Neural progenitor cell (in vitro differentiated cells): ENCODE measurements at places on chromosomes 13 and 19.

DNA sequence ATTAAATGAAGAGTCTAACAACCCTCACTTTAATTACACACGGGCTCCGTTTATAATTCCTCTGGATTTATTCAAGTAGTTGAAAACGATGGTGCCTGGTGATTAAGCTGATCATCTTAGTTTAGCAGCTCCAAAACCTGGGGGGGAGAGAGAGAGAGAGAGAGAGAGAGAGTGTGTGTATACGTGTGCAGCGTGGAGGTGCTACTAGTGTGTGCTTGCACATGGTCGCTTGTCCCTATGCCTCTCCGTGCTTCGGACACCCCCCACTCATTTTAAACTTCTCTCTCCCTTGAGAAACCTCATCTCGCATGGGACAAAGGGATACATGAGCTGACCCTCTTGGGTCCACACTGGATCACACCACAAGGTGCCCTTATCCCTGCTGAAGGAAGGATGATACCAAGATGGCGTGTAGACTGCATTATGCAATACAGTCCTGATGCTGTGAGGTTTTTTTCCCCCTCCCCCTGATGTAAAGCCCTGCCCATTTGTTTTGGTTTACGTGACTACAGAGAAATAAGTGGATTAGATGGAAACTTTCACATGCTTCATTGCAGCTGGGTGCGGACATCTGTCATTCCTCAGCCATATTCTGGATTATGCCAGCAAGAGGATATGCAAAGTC, 320.8 kb downstream of the ZNF536 start:
- no peak for DNase-seq

- no peak for DNase-seq
Observed at GRCh38 chr19:38020311-38020710, 113.3 kb downstream of the SIPA1L3 start.

GRCh38 chr13:58994077-58994476, 1169.7 kb downstream of the DIAPH3 start:
- DNase-seq = no peak

DNA sequence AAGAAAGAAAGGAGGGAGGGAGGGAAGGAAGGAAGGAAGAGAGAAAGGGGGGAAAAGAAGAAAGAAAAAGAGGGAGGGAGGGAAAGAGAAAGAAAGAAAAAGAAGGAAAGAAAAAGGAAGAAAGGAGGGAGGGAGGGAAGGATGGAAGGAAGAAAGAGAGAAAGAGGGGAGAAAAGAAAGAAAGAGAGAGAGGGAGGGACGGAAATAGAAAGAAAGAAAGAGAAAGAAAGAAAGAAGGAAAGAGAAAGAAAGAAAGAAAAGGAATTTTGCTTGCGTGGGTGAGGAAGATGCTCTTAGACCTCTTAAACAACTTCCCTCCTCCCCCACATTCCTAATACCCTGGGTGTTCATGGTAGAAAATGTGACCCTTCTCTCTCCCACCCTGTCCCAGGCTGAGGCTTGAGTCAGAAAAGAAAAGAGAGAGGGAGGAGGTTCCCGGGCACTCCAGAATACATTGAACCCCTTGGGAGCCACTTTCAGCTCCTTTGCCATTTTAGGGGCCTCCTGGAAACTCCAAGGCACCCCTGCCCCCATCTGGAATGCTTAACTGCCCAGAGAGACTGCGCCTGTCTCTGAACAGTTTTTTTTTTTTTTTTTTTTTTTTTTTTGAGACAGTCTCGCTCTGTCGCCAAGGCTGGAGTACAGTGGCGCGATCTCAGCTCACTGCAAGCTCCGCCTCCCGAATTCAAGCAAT, 9.2 kb upstream of the KANK3 start:
- peak; percentile 50 for DNase-seq

DNA sequence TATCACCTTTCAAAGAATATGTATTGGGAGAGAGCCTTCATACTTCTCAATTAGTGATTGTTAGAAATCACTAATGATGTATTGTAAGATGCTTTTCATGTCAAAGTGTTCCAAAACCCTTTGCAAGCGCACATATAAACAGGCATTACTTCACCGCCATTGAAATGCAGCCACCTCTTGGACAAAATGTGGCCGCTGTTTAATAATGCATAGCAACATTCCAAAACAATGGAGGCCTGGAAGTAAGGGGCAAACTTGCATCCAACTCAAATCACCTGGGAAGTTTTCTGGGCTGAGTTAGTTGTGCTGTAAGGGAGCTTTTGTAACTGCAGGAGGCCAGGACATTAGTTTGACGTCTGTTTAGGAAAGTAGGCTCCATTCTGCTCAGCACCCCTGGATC, 438.1 kb downstream of the FGF9 start:
- no peak for DNase-seq

DNA sequence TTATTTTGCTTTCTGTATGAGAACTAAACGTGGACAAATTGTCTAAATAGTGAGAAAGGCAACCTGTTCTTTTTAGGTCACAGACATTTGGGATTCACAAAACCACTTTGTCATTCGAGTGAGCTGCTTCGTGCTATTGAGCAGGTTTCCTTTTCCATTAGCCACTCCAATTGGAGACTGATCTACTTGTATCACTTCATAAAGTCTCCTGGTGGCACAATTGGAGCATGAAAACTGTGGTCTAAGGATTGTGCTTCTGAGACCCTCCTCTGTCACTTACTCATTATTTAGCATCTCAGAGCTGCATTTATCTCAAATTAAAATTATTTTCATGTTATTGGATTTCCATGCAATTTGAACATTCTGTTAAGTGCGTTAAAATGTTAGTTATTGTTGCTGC, 397.7 kb downstream of the TDRD3 start:
- no peak for DNase-seq

DNA sequence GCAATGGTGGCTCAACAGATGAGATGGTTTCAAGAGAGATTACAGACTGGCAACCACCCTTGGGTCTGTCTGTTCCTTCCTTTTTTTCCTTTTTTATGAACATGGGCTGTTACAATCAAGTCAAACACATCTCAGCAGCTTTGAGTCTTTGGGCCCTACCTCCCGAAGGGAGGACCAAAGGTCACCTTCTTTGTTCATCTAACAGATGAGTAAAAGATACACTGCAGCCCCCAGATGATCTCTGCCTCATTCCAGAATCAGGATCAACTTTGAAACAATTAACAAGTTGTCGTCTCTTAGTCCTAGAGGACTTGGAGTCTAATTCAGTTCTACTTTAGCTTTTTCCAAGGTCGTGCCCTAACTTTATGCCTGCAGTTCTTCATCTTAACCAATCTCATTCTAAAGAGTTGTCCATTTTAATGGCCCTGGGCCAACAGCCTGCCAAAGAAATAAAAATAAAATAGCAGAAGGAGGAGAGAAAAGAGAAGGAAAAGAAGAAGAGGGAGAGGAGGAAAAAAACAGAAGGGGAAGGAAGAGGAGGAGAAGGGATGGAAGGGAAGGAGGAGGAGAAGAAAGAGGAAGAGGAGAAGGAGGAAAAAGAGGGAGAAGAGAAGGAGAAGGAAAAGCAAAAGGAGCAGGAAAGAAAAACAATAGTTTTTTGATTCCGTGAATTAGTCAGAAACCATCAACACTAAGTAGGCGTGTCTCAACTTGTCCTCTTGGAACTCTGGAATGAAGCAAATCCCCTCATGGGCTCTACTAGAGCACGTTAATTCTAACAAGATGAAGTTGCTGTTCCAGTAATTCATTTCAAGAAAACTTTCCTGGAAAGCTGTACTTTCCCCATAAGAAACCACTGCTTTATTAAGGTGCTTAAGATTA, 281.2 kb downstream of the FOXO1 start:
- no peak for DNase-seq

GRCh38 chr19:38492181-38492813, 58.8 kb downstream of the RYR1 start:
- DNase-seq = no peak

GRCh38 chr19:29809795-29810503, 1.8 kb upstream of the CCNE1 start:
- no peak for DNase-seq

- DNase-seq = no peak
Observed at GRCh38 chr19:16394681-16395375, 70.2 kb downstream of the KLF2 start.

- peak; percentile 54 for DNase-seq
Observed at GRCh38 chr19:932648-933552, 7.1 kb downstream of the ARID3A start.

DNA sequence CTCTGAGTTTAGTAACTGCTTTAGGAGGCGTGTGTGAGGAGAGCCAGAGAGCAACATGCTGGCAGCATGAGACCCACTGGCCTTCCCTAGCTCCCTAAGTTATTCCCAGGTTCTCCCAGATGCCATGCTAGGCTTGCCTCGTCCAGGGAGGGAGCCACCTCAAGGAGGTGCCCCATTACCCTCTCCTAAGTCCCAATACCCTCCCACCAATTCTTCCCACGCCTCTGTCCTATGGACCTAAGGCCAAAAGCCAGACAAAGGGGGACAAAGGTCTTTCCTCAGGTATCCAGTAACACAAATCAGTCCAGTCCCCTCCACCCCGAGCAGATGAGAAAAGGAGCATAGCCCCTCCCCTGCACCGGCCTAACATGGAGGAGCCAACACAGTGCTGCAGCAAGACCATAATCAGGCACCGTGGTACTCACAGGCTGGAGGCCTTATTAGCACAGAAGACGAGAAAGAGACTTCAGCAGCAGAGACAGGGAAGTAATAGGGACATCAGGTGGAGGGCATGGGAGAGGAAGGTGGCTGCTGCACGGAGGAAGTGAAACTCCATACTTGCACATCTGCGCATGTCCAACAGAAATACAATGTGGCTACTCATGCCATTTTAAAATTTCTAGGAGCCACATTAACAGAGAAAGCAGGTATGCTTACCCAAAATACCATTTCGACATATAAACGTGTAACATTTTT, 46.3 kb downstream of the BRD4 start:
- DNase-seq = peak; percentile 32

DNA sequence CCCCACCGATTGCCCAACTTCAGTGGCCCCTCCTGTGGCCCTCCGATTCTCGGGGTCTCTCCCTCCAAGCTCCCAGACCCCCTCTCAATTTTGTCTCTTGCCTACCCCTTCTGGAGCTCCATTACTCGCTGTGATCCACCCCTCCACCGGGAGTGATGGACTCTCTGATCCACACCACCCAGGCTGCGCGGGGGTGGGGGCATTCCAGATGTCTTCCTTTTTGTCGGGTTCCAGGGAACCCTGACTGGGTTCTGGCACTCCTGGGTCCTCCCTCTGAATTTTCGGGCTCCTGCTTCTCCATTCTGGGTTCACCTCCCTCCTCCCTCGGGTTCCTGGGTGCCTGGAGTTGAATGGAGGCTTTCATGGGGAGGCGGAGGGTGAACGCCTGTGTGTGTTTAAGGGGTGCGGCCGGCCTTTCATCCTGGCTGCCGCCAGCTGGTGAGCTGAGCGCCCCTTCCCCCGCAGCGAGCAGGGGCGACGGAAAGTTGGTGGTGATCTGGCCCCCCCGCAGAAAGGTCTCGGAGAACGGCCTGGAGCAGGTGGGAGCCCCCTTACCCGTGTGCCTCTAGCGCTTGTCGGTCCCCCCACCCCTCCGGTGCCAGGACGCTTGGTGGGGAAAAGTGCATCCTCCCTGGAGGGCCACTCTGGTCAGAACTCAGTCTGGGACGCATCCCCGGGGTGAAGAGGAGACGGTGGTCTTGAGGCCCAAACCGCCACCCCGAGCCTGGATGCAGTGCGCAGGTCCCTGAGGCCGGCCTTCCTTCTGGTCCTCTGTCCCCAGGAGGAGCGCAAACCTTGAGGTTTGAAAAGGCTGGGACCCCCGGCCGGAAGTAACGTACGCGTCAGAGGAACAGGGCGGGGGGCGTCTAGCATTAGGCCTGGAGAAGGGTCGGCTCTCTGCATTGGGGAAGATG, 1.6 kb downstream of the MISP3 start:
- no peak for DNase-seq

DNA sequence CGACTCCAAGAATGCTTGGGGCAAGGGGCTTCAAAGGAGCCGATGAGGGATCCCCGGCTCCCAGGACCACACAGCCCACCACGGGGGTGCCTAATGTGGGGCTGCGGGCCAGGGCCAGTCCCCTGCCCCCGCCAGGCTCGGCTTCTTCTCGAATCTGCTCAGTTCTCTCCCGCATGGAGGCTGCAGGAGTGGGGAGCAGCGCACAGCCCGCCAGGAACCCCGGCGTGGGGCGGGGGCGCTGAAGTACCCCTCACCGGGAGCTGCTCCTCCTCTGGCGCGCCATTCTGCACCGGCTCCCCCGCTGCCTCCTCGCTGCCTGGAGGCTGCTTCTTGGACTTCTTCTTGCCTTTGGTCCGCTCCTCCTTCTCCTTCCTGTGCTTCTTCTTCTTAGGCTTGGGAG, 14.7 kb downstream of the IZUMO4 start:
- DNase-seq = no peak

DNA sequence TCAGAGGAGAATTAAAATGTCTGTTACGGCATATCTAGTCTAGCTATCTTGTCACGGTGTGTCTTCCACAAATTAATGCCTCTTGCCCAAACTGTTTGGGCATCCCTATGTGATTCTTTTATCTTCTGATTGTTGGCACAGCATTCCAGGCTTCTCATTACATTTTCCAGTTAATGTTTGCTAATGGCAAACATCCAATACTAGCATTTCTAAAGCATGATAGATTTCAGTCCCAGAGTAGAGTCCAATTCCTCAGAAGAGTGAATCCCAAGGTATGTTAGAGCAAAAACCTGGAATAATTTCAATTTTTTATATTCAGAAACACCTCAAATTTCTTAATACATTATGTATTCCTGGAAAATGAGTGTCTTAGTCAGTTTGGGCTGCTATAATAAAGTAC, 684.5 kb upstream of the SLITRK1 start:
- DNase-seq = no peak

DNA sequence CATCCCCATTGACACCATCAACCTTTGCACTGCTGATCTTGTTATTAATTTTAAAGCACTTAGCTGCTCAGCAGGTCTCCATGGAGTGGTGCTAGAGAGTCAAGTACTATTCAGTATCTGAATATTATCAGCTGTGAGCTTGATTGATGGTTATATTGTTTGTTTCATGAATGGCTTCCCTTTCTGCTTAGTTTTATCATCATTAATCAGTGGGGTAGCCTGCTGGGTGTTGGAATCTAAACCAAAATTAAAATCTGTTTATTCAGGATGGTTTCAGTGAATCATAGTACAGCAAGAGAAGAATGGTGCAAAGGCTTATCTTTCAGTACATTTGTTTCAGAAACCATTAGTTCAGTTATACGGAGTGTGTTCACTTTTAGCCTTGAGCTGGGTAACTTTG, 42.5 kb upstream of the SCEL start:
- no peak for DNase-seq

DNA sequence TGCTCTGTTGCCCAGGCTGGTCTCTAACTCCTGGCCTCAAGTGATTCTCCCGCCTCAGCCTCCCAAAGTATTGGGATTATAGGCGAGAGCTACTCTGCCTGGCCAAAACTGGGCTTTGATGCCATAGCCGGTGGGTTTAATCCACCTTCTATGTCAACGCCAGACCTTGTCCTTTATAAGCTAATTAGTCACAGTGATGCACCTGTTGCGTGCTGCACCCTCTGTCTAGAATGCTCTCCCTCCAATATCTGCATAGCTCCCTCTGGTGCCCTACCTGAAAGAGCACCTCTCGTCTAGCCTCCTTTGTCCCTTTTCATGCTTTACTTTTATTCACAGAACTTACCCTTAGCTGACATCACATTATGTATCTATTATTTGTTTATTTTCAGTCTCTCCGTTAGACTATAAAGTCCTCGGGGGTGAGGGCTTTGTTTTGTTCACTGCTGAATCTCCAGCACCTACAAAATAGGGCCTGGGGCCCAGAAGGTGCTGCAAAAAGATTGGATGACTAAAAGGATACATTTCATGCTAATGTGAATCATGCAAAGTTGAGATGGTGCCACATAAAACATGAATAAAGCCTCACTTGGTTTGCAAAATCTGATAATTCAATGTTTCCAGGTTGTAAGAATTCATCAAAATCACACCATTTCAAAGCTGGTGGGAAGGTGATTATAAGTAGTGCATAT, 148.1 kb downstream of the USP12 start:
- no peak for DNase-seq

GRCh38 chr19:41746593-41747227, 8.6 kb upstream of the CEACAM6 start:
- DNase-seq = peak; percentile 31
